ENCODE measurements at places on chromosomes 16 and 17.

DNA sequence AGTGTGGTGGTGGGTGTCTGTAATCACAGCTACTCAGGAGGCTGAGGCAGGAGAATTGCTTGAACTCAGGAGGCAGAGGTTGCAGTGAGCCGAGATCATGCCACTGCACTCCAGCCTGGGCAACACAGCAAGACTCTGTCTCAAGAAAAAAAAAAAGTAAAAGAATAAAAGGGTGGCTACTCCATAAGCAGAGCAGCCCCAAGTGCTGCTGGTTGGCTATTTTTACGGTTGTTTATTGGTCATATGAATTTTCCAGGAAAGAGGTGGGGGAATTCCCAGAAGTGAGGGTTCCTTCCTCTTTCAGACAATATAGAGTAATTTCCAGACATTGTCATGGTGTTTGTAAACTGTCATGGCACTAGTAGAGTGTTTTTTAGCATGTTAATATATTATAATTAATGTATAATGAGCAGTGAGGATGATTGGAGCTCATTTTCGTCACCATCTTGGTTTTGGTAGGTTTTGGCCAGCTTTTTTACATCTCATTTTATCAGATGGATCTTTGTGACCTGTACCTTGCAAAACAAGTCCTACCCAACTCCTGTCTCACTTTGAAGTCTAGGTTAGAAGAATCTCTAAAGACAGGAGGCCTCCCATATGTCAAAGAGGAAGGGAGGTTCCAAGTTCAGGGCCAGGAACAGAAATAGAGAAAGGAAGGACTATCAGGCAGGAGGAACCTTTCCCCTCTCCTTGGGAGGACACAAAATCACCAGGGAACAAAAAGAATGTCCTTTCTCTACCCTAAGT lies 39.1 kb downstream of the HOXB1 start:
- DNase-seq: no peak

- DNase-seq: no peak
These were observed 8.0 kb downstream of the AHSP start for GRCh38 chr16:31535737-31536136.

DNA sequence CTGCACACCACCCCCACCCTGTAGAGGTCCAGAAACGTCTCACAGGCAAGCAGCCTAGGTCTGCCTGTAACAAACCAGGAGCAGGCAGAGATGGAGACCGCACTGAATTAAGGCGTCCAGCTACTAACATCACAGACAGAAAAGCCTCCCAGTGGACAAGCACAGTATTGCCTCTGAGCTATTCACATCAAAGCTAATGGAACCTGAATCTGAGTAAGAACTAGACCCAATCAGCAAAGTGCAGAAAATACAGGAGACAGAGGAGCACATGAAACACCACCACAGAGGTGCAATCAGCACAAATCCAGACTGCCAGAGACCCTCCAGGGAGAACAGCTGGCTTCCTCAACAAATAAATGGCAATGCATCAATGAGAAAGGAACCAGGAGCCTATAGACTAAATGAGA lies 22.2 kb upstream of the PEMT start:
- DNase-seq: peak; percentile 81

GRCh38 chr16:50121278-50121677 lies 31.8 kb upstream of the TENT4B start:
- no peak for DNase-seq

DNA sequence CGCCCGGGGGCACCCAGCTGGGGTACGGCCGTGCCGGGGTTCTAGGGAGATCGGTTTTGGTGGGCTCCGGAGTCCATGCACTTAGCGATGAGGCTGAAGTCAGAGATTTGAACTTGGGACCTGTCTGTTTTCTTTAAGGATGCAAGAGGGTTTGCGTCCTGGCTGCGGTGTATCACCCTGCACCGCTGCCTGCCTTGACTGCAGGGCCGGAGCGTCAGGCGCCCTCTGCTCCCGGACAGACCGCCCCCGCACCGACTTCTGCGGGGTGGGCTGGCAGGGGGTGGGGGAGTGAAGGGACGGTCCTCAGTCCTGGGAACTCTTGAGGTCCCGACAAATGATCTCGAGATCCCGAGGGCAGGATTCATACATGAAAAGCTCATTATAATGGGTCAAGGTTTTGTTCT lies 701 bp downstream of the PDP2 start:
- DNase-seq: no peak

DNA sequence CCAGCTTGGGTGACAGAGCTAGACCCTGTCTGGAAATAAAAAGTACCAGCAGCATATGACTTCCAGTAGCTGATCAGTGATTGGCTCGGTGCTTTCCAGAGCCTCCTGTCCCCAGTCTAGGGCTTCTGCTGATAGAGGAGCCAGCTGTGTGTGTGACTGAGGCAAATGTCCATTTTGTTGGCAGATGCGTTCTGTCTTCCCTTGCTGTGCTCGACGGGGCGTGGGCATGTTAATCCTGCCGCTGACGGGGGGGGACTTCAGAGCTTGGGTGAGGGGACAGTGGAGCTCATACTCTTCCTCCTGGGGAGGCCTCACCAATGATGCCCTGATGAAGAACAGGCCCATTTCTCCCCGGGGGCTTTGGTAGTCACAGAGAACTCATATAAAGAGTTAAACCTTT lies 14.6 kb downstream of the KCTD2 start:
- no peak for DNase-seq

GRCh38 chr16:81842564-81843242 lies 63.6 kb downstream of the PLCG2 start:
- DNase-seq: no peak

DNA sequence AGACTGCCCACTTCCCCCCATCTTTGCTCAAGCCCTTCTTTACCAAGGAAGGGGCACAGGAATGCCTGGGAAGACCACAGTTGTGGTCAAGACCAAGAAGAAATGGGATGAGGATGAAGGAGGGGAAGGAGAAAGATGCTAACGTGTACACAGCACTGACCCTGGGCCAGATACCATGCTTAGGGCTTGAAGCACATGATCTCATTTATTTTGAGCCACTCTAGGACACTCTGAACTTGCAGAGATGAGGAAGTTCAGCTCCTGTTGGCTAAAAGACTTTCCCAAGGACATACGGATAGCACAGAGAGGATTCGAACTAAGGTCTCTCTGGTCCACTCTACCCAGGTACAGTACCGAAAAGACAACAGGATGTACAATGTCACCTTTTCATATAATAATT lies 42.6 kb downstream of the PIK3R5 start:
- no peak for DNase-seq

DNA sequence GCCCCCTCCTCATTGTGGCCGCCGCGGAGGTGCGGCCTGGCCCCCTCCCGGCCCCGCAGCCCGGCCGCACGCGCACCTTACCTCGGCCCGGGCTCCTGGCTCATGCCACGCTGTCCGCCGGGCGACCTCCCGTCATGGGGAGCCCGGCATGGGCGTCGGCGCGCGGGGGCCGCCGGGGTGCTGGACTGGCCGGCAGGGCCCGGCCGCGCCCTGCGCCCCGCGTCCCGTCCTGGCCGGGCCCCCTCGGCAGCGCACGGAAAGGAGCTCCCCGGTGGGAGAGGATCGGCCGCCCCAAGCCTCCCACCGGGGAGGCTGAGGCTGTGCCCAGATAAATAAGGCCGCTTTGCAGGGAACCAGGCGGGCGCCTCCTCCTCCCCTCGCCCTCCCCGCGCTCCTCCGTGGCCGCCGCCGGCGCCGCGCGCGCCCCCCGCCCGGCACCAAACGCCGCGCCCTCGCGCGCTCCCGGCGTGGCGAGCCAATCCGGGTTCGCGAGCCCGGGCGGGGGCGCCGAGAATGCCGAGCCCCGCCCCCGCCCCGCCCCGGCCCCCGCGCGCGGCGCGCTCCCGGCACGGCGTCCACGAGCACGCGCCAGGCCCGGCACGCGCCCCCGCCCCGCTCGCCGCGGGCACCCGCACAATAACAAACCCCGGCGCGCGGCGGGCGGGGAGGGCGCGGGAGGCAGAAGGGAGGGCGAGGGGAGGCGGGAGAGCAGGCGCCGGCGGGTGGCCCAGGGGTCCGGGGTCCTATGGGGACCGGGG lies at the start of gene FBXL16:
Gene FBXL16, minus strand, starts transcription at position 371 of the 758 bp plus-strand sequence. CDS start 8,396 bp downstream, outside the sequence.
- no peak for DNase-seq

DNA sequence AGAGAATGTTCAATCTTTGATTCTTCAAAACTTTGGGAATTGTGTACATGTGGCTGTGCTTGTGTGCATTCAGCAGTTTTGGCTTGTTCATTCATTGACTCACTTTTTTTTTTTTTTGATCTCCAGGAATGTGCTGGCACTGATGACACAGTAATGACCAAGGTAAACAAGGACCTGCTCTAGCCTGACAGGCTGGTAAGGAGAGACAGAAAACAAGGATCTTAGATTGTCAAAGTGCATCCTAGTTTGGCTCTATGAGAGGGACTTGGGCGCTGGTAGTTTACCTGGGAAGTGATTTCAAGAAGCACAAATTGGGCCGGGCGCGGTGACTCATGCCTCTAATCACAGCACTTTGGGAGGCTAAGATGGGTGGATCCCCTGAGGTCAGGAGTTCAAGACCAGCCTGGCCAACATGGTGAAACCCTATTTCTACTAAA lies 233.1 kb upstream of the WSCD1 start:
- DNase-seq: no peak

DNA sequence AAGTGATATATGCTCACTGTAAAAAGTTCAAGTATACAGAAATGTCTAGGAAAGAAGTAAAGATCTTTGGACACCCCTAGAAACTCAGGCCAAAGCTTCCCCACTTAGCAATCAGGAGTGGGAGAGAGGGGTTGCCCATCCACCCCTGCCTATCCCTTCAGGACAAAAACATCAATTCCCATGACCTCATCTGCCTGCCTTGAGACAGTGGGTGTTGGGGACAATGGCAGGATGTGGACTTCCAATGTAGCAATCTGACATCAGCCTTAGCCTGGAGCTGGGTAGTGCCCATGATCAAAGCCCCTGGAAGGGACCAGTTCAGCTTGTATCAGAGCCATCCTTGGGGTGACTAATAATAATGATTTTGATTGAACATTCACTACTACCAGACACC lies 18.1 kb downstream of the ITPRIPL2 start:
- no peak for DNase-seq

GRCh38 chr16:50878966-50879615 lies 137.2 kb downstream of the CYLD start:
- no peak for DNase-seq

DNA sequence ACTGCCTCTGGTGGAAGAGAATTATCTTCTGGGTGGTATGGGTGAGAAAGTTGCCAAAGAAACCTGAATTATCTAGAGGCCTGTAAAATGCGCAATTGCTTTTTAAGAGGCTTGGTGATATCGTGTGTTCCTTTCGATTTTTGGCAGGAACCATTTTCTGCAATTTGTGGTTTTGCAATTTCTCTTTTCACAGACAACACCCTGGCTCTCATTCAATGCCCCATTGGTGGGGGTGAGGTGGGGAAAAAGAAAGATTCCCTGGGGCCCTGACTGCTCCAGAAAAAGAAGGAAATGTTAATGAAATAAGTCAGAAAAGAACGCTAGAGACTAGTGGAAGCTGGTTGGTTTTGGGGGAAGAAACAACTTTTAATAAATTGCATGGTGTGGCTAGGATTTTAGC lies 77.4 kb downstream of the ANKFN1 start:
- DNase-seq: no peak

DNA sequence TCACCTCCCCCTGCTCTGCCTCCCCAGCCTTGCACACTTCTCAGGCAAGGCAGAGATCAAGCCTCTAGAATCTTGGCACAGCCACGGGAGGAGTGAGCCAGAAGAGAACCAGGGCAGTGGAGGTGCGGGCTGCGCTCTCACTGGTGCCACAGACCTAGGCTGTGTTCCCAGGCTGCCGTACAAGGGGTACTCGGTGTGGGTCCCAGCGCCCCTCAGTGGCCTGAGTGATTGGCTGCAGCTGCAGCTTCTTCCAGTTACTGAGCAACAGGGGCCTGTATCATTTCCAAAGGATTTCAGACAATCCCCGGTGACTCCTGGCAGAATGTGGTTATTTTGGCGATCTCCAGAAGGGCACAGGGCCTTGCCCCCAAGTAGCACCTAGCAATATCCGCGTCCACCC lies 1852.1 kb downstream of the TP53TG3F start:
- DNase-seq: no peak

- DNase-seq: no peak
These were observed 140.9 kb downstream of the UTP18 start for GRCh38 chr17:51401279-51401678.

DNA sequence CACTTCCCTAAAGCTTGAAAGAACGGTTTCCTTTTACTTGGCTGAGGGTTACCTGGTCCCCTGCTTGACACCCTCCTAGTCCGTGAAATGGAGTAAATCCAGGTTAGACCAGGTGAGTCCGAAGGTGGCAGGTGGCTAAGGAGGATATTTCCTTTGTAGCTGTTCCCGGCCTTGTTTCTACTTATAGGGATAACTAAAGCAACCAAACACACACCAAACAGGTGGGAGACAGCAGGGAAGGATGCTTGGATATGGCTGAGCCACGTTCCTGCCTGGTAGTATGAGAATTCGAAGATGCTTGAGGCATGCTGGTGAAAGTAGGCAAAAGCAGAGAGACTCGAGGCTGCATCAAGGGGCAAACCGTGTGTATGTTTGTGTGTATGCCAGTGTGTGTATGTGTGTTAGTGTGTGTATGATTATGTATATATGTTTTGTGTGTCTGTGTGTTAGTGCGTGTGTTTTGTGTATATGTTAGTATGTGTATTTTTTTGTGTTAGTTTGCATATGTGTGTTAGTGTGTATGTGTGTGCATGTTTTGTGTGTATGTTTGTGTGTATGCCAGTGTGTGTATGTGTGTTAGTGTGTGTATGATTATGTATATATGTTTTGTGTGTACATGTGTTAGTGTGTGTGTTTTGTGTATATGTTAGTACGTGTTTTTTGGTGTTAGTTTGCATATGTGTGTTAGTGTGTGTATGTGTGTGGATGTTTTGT lies 28.9 kb downstream of the RBFOX1 start:
- no peak for DNase-seq

DNA sequence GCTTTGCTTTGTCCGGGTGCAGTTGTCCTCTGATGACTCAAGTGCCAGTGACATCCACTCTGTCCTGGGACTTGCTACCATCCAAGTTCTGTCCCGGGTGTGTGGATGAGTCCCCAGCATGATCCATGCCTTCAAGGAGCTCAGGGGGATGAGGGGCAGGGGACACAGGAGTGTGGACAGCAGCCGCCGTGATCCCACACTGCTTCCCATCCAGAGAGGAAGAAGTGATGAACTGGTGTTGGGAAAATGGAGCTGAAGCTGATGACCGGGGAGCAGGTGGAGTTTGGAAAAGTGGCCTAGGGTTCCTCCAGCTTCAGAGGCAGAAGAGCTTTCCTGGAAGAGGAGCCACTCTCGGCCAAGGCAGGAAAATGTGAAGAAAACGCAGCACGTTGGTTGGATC lies 249.6 kb upstream of the TNRC6C start:
- no peak for DNase-seq

- no peak for DNase-seq
These were observed 11.6 kb upstream of the NDUFAB1 start for GRCh38 chr16:23607726-23608125.

GRCh38 chr17:58302171-58302918 lies 21.6 kb upstream of the MPO start:
- no peak for DNase-seq
